G401 (cell line): ENCODE measurements at places on chromosomes 2 and 18. TPM values are rescaled to one million over a fixed set of nuclear protein-coding genes. Genes with fewer than 3 reads are reported as not detected.

REG1B gene
- not detected in 2 replicates for total RNA-seq

CCDC85A gene
- 0.80 TPM in 1 of 2 replicates, not detected in the other for total RNA-seq

IL36A gene
- total RNA-seq, result not detected in 2 replicates

- DNase-seq, result peak; percentile 41
Measured at GRCh38 chr2:219178377-219179175, 501 bp downstream of the RETREG2 start.

- DNase-seq, result no peak
Measured at GRCh38 chr18:23852236-23853045, 162.1 kb upstream of the TTC39C start.

DNA sequence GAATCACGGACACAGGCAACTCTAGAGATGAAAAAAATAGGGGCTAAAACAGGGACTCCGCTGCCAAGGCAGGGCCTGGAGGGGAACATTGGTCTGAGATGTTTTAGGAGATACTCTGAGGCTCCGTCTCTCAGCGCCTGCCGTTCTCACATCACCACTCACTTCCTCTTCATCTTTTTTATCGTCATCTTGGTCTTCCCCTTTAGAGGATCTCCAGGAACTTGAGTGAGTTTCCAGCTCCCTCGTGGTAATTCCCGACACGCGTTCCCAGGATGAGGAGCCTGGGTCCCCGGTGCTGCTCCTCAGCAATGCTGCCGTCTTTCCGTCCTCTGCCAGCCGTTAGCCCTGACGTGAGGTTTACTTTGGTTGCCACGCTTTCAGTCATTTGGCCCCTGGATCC is 16.1 kb downstream of the MLPH start:
- no peak for DNase-seq

- DNase-seq, result no peak
Measured at GRCh38 chr2:105926960-105927678, 182.4 kb downstream of the NCK2 start.
